ENCODE measurements at places on chromosomes 13 and 19.

GRCh38 chr19:37763488-37763887, 15.9 kb downstream of the ZNF573 start:
- DNase-seq = no peak

DNA sequence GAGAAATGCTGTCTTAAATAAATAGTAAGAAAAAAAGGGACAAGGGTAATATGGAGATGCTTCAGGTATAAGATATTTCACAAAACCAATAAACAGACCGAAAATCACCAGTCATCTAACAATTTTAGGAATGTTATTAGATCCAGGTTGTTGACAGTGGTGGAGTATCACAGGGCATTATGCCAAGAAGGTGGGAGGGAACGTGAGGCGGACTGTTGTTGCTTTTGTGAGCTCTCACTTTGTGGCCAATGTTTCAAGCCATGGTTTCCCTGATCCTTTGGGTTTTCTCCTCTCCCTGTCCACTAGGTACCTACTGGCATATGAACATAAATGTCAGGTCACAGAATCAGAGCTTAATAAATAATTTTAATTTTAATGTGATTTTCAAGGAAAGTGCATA, 790.3 kb upstream of the SLITRK1 start:
- no peak for DNase-seq

DNA sequence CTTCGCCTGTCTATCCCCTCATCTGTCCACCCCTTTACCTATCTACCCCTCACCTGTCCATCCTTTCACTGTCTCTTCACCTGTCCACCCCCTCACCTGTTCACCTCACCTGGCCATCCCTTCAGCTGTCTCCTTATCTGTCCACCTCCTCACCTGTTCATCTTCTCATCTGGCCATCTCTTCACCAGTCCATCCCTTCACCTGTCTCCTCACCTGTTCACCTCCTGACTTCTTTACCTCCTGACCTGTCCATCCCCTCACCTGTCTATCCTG, 13.2 kb upstream of the KANK2 start:
- no peak for DNase-seq

- no peak for DNase-seq
Measured at GRCh38 chr19:2274931-2275535, 6.9 kb downstream of the PEAK3 start.

- DNase-seq = no peak
Measured at GRCh38 chr13:109738298-109738746, 48.1 kb downstream of the IRS2 start.

DNA sequence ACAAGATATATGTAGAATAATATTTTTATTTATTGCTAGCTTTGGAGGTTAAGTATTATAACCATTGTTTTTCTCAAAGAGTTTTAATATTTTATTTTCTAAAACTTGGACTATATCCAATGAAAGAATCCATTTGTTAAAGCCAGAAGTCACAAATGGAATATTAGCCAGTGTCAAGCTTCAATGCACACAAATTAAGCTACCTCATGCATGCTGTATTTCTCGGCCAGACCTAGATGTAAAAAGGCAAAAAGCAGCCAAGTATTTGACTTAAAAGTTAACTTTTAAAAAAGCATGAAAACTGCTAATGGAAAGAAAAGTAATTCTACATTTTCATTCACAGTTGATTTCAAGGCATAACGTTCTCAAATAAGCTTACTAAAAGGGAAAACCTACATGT, 160.0 kb upstream of the ATXN8OS start:
- DNase-seq = no peak

DNA sequence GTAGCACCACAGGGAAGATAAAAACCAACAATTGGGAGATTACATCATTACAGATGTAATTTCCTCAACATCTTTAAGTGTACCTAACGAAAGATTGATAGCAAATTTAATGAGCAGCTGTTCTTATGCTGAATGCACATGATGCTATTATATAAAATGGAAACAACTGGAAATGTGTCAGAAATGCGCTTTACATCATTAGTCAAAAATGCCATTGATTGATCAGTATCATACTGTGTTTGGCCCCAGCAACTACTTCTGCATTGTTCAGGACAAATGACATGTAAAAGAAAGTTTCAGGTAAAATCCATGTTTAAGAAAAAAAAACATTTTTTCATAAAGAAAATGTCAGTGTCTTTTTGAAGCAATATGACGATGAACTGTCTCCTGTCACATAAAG, 625.5 kb upstream of the MIR17HG start:
- DNase-seq = no peak

DNA sequence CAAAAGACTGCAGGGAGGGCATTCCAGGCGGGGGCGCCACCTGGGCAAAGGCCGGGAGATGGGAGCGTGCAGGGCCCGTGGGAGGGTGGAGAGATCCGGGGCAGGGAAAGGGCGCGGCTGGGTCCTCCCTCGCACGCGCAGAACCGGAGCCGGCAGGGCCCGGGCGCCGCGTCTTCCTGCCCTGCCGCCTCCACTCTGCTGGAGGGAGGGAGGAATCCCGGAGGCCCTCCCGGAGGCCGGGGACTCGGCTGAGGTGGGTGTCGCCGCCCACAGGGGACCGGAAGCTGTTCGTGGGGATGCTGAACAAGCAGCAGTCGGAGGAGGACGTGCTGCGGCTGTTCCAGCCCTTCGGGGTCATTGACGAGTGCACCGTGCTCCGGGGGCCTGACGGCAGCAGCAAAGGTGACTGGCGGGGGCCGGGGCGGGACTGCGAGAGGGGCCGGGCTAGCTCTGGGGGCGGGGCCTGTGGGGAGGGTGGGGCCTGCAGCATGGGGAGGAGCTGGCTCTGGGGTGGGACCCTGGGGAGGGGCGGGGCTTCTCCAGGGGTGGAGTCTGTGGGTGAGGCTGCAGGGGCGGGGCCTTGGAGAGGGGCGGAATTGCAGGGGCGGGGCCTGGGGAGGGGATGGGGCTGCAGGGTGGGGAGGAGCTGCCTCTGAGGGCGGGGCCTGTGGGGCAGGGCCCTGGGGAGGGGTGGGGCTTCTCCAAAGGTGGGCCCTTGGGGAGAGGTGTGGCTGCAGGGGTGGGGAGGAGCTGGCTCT, 51.3 kb downstream of the CELF5 start:
- DNase-seq = peak; percentile 91

DNA sequence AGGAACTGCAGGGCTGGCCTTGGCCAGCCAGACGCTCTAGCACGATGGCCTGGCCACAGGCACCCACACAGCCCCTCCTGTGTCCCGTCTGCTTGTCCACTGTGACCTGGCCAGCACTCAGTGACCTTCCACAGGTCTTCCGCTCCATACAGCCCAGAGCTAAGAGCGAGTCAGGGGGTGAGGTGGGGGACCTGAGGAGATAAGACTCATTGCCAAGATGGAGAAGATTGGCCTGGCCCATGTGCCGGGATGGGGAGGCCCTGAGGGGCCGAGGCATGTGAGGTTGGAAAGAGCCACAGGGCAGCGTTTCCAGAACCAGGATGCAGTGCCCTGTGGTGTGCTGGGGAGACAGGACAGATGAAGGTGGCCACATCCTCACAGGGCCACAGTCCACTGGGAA, 10.2 kb upstream of the SLC7A9 start:
- no peak for DNase-seq

GRCh38 chr19:9309974-9310446, 372 bp upstream of the ZNF699 start:
- DNase-seq = peak; percentile 76

DNA sequence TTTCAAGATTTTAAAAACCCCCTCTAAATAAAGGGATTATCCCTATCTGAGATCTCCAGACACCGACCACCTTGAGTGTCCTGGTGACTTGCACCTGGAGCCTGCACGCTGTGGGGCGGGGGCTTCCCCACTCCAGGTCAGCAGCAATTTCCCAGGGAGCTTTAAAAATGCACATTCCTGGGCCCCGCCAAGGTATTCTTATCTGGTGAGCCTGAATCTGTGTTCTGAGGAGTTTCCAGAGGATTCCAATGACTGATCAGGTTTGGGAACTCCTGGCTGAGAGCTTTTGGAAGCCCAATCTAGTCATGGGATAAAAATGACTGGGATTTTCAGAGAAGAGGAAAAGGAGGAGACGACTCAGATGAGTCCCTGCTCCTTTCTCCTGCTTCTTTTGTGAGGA, 66.1 kb downstream of the FGF9 start:
- no peak for DNase-seq

DNA sequence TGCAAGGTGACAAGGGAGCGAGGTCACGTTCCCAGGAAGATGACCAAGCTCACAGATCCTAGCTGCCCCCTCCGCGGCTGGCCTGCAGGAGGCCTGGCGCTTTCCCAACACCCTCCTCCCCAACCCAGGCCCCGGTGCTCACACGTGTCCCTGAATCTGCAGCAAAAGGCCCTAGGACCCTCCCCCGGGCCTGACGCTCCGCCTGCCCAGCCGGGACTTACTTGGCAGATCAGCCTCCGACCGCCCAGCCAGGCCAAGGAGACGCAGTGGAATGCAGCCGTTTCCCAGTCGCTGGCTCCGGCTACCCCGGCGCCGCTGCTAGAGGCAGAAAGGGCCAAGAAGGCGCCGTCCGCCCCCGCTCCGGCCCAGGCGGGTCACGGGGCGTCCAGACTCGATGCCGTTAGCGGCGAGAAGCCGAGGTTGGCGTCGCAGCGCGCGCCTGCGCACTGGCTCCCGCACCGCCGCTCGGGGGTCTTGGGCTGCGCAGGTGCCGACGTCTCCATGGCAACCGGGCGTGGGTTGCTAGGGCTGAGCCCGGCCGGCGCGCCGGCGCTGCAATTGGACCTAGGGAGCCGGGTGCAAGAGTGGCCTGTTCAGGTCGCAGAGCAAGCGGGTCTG, at the start of gene PNMA8A:
Gene PNMA8A (minus strand): TSS at position 448 of the 618 bp plus-strand sequence. CDS start 528 bp downstream, outside the sequence.
- no peak for DNase-seq

- no peak for DNase-seq
Measured at GRCh38 chr19:39795001-39795400, 16.3 kb downstream of the LEUTX start.

GRCh38 chr19:15812060-15812722, 3.3 kb downstream of the OR10H1 start:
- no peak for DNase-seq

DNA sequence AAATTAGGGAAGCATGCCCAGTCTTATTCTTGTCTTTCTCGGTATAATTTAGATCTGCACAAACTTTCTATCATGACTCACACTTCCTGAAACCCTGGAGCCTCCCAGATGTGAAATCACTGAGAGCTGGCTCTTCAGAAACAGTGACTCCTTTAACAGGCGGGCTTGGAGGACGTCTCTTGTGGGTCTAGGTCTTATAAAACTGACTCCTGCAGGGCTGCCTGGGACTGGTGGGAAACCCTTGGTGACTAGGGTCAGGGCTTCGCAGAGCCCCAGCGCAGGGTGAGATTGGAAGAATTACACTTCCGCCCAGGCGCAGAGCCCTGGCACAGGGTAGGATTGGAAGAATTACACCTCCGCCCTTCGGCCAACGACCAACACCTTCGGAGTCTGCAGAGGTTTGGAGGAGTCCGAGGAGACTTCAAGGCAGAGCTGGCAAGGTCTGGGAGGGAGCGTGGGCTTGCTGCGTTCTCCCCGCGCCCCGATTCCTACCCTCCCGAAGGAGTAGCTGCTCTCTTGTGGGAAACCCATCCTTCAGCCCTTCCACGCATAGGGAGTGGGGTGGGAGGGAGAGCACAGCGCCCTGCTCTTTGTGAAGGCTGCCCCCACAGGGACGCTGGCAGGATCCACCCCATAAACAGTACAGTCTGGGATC, 43.4 kb upstream of the MAP3K10 start:
- no peak for DNase-seq

DNA sequence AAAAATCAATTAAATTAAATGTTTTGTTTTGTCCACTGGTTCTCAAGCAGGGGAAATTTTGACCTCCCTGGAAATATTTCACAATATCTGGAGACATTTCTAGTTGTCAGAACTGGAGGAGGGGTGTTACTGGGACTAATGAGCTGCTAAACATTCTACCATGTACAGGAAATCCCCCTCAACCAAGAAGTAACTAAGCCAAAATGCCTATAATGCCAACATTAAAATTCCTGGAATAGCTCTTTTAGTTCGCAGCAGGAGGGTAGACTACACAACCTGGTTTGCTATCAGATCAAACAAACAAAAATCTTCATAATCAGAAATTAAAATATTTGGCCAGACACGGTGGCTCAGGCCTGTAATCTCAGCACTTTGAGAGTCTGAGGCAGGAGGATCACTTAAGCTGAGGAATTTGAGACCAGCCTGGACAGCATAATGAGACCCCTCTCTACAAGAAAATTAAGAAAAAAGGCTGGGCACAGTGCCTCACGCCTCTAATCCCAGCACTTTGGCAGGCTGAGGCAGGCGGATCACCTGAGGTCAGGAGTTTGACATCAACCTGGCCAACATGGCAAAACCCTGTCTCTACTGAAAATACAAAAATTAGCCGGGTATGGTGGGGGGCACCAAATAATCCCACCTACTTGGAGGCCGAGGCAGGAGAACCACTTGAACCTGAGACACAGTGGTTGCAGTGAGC, 13.7 kb upstream of the SMARCA4 start:
- DNase-seq = no peak

- DNase-seq = no peak
Measured at GRCh38 chr19:10454267-10454666, 33.9 kb downstream of the PDE4A start.

DNA sequence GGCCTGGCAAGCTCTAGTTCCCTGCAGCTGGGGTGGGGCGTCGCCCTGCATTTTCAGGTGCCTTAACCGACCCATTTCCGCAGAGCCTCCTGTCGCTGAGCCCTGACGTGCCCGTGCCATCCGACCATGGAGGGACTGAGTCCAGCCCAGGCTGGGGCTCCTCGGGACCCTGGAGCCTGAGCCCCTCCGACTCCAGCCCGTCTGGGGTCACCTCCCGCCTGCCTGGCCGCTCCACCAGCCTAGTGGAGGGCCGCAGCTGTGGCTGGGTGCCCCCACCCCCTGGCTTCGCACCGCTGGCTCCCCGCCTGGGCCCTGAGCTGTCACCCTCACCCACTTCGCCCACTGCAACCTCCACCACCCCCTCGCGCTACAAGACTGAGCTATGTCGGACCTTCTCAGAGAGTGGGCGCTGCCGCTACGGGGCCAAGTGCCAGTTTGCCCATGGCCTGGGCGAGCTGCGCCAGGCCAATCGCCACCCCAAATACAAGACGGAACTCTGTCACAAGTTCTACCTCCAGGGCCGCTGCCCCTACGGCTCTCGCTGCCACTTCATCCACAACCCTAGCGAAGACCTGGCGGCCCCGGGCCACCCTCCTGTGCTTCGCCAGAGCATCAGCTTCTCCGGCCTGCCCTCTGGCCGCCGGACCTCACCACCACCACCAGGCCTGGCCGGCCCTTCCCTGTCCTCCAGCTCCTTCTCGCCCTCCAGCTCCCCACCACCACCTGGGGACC, 1.2 kb downstream of the ZFP36 start:
- DNase-seq = no peak

GRCh38 chr13:42247883-42248282, 24.1 kb upstream of the AKAP11 start:
- DNase-seq = no peak

GRCh38 chr13:43431841-43432240, 354.9 kb downstream of the ENOX1 start:
- no peak for DNase-seq

- peak; percentile 55 for DNase-seq
Measured at GRCh38 chr19:12946092-12946721, 545 bp downstream of the RAD23A start.

- DNase-seq = peak; percentile 68
Measured at GRCh38 chr19:17289489-17289888, 7.8 kb downstream of the ANKLE1 start.

GRCh38 chr19:51166846-51167490, 24.9 kb downstream of the SIGLEC7 start:
- DNase-seq = peak; percentile 4

Data from activated T-cell treated with anti-CD3 and anti-CD28 coated beads for 48 hours (primary cell).